Stimulated activated CD4-positive, alpha-beta T cell treated with anti-CD3 and anti-CD28 coated beads, Interleukin-1b, Interleukin-23, amount 100 ng/mL, for 1 hour (primary cell): ENCODE measurements at places on chromosomes 3 and 15.

GRCh38 chr15:90205886-90206285 lies 4.8 kb downstream of the SEMA4B start:
- DNase-seq = no peak

DNA sequence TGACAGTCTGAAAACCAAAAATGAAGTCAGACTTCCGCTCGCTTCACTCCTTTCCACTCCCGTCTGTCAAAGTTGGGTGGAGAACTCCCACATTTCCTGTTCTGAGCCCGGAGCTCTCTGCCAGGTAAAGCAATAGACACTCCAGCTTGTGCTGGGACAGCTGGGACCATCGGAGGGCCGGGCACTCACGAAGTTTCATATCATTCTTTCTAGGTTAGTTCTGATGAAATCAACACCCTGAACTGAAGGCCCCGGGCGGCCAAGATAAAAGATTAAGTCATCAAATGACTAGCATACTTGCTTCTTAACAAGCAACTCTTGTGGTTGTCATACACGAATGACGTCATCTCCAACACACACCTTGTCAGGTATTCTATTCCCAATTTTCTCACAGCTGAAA lies 42.1 kb downstream of the MAGI1 start:
- no peak for DNase-seq

DNA sequence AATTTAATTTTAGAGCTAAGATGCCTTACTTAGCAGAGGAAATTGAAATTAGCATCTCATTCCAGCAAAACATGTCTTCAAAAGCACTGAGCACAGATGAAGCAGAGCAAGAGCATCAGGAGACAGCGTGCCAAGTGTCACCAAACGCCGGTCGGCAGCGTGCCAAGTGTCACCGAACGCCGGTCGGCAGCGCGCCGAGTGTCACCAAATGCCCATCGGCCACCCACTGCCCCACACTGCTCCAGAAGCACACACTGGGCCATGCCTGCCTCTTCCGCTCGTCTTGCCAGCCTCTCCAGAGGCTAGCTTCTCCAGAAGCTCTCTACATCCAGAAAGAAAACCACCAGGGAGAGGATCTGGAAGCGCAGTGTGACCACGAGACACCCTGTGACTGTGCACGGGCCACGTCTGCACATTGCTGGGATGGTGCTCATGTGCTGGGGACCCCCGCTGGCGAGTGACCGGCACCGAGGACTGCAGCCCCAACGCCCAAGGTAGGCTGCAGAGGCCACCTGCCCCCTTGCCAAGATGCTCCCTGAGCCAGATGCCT lies 37.8 kb downstream of the CYFIP1 start:
- no peak for DNase-seq

GRCh38 chr3:127580327-127581060 lies 10.0 kb downstream of the TPRA1 start:
- DNase-seq = no peak

GRCh38 chr3:94071713-94072284 lies 8.9 kb downstream of the NSUN3 start:
- DNase-seq = no peak

GRCh38 chr15:76062286-76062685 lies 2.5 kb downstream of the TMEM266 start:
- no peak for DNase-seq

- DNase-seq = no peak
Measured at GRCh38 chr3:197366301-197367044, 68.1 kb upstream of the DLG1 start.

- DNase-seq = no peak
Measured at GRCh38 chr3:107077391-107077790, 299.8 kb upstream of the CCDC54 start.
